ENCODE measurements at places on chromosomes 2 and 18.

GRCh38 chr2:65371074-65371434, 61.3 kb downstream of the SPRED2 start:
- DNase-seq = peak; percentile 30

DNA sequence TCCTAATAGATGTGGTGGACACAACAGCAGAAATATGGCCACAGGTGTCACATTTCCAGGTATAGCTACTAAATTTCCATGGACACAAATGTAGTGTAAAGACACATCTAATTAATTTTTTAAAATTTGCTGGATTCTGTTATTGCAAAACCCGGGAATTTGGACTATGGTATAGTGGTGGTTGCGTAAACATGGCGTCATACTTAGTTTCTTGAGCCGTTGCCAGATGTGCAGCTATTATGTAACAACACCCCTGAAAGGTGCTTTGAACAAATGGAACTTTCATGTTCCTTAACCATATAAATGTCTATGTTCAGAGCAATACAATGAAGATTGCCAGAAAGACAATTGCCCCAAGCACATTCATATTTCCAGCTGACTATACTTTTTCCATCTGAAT, 85.9 kb downstream of the HRH4 start:
- no peak for DNase-seq

GRCh38 chr2:196939371-196939770, 12.9 kb upstream of the PGAP1 start:
- DNase-seq = no peak

DNA sequence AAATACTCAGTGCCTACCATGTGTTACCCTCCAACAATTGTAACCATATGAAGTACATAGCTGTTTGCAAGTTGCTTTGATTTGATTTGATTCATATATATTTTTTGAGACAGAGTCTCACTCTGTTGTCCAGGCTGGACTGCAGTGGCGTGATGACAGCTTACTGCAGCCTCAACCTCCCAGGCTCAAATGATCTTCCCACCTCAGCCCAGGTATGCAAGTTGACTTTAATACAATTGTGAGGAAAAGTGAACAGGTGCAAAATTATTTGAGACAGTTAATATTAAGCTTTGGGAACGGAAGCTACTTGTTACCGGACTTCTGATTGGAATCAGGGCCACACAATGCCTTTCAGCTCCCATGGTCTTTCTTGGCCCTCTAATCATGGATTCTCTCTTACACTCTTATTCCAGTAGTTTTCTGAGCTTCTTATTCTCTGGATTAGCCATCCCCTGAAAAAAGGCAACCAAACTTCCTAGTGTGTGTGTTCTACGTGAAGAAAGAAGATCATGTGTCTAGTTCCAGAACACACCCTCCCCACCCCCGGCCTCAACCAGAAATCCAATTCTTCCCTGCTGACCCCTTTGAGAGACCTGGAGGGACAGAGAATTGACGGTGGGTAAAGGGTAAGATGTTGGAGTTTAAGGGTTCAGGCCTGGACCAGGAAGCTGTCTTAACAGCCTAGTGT, 1.1 kb upstream of the RPL37A start:
- no peak for DNase-seq

DNA sequence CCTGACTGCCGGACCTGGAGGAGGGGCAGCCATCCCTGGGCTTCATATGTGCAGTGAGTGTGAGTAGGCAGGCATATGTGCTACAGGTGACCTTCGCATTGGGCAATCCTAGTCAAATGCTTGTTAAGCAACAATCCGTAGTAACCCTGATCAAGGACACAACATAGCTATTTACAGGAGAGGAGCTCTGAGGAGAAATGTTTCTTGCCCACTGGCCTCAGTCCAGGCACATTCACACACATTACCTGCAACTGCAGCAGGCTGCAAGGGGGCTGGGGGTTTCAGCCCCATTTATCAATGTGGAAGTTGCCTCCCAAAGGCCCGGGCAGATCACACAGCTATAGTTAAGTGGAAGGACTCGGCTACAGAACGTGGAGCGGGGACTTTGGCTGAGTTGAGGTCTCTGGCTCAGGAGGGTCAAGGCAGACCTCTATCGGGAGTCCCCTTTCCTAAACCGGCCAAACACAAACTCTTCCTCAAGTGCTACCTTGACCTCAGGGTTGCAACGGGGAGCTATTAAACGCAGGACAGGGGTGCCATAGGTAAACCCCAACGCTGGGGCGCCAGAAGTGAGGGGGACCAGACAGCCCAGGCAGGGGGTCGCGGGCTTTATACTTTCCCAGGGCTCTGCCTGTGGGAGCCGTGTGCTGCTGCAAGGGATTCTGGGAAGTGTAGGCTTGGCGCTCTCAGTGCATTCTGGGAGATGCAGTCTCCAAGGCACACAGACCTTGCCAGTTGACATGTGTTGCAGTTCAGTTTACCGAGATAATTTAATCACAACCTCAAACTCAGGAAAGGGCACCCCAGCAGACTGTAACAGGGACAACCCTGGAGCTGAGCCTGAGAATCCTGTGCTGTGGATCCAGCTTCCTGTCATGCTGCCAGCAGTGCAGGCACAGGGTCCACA, 9.4 kb downstream of the KHK start:
- peak; percentile 84 for DNase-seq

DNA sequence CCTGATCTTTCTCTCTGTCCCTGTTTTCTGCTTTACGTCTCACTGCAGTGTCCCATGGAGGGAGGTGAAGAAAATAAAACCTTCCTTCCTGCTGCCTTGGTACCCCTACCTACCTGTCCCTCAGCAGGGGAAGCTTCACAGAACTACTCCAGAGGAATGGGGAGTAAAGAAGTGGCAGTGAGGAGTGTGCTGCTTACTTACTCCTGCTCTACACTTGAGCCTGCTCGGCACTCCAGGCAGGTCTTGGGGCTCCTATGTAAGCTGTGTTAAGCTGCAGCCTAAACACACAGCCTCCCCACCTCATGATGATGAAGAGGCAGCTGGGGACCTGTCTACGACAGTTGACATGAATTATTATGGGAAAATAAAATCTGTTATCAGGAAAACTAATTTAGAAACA, 72.6 kb downstream of the ACSL3 start:
- DNase-seq = no peak

DNA sequence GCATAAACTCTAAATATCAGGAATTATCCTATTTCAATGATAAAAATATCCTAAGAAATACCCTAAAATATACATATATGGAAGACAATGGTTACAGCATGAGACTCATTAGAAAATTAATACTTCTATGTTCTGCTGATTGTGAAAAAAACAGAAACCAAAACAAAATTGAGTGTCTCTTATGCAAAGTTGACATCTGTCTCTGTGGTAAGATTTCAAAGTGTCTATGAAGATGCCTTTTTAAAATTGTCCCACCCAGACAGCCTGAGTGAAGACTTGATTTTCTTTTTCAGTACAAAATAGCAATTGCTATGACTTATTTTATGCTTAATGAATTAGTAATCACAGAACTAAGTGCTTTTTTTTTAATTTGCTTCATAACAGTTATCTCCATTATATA, 1368.4 kb upstream of the LRRTM1 start:
- peak; percentile 33 for DNase-seq

DNA sequence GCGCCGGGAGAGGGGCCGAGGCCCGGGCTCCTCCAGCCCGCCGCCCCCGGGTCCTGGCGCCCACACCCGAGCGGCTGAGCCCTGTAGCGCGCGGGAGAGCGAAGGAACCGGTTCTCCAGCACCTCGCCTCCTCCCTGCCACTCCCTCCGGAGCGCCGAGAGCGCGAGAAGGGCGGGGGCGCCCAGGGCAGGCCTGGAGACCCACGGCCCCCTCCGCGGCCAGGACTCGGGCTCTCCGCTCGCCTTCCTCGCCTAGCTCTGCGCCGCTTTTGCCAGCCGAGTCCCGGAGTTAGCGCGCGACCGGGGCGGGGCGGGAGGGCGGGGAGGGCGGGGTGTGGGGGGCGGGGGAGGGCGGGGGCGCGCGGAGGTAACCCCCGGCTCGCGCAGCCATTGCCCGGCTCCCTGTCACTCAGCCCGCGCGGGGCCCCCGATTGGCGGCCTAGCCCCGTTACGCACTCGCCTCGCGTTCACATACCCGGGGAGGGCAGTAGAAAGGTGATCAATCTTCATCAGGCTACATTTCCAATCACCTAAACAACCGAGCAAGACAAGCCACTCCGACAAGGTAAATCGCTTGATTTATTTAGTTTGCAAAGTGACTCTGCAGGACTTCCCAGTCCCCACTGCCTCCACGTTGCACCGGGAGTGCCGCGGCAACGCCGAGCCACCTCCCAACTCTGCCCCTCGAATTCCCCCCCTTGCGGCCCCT, at the start of gene OTX1:
Gene OTX1 (plus strand): TSS at position 497 of the 708 bp plus-strand sequence. CDS start 2,161 bp downstream, outside the sequence.
- DNase-seq = peak; percentile 74

GRCh38 chr18:32771169-32771751, 1.6 kb downstream of the KLHL14 start:
- DNase-seq = peak; percentile 15

GRCh38 chr18:63559567-63560491, 17.7 kb downstream of the SERPINB12 start:
- no peak for DNase-seq

DNA sequence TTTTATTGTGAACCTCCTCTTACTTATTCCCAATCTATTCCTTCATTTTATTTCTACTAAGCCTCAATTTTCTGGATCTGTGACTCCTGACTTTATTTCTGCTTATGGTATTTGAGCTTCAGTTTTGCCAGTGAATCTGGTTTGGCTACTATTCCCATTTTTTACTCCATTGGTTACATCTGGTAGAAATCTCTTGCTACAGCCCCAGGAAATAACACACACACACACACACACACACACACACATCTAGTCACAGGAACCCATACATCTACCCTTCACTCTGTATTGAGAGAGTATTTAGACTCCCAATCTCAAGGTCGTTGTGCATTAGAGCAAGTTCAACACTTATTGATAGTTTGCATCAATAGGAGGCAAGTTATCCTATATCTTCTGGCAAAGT, 37.0 kb upstream of the GALNT5 start:
- DNase-seq = no peak

- peak; percentile 59 for DNase-seq
These were observed 58.5 kb upstream of the COPS8 start for GRCh38 chr2:237026981-237027711.

DNA sequence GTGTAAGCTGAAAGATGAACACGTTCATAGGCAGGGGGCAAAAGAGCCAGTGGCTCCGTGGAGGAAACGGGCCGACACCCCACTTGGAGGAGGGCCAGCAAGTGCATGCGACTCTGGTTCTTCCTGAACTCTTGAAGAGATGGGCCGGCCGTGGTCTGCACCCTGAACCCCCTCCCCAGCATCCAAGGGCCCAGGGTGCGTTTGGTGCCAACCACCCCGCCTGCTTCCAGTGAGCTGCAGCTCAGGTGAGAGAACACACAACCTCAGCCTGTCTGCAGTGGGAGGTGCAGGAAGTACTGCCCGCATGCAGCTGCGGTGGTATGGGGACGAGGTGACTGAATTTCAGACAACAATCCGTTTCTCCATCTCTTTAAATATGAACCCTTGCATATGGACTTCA, 58.9 kb downstream of the ADNP2 start:
- no peak for DNase-seq

GRCh38 chr2:60827369-60827768, 54.0 kb upstream of the REL start:
- DNase-seq = no peak

DNA sequence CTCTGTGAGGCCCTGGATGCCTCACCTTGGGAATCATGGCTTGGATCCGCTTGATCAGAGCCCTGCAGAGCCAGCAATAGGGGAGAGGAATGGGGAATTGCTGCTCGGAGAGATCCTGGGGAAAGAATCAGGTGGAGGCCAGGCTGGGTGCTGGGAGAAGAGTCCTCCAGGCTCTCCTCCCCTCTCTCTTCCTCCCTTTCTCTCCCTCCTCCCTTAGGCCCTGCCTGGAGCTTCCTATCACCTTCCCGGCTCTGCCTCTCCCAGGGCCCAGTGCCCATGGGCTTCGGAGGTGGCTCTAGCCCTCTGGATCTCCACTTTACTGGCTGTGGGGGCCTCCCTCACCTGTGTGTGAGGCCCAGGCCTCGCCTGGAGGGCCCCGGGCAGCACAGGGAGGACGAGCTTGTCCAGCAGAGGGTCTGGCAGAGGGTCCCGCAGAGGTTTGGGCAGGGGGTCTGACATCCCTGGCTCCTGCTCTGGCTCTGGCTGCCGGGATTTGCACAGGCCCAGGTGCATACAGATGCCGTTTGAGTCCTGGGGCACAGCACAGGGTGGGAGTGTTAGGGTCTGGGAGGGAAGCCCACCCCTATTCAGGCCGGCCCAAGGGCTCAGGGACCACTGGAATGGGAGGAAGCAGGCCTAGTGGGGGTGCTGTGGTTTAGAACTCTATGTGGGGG, 2.6 kb downstream of the SFTPB start:
- no peak for DNase-seq

- DNase-seq = no peak
These were observed 74.2 kb downstream of the SH3BP4 start for GRCh38 chr2:235025800-235026536.

DNA sequence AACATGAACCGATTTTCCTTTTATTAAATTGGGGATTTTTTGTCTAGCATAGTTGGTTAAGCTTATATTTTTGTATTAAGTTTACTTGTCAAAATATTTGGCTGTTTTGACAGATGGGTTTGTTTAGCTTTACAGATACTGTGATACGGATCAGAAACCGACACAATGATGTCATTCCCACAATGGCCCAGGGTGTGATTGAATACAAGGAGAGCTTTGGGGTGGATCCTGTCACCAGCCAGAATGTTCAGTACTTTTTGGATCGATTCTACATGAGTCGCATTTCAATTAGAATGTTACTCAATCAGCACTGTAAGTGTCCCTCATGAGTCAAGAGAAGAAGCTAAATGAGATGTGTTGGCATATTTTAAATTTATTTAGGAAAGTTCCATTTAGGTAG, 8.5 kb downstream of the PDK1 start:
- DNase-seq = no peak

- peak; percentile 45 for DNase-seq
These were observed 4.0 kb downstream of the SNORC start for GRCh38 chr2:232873909-232874641.

DNA sequence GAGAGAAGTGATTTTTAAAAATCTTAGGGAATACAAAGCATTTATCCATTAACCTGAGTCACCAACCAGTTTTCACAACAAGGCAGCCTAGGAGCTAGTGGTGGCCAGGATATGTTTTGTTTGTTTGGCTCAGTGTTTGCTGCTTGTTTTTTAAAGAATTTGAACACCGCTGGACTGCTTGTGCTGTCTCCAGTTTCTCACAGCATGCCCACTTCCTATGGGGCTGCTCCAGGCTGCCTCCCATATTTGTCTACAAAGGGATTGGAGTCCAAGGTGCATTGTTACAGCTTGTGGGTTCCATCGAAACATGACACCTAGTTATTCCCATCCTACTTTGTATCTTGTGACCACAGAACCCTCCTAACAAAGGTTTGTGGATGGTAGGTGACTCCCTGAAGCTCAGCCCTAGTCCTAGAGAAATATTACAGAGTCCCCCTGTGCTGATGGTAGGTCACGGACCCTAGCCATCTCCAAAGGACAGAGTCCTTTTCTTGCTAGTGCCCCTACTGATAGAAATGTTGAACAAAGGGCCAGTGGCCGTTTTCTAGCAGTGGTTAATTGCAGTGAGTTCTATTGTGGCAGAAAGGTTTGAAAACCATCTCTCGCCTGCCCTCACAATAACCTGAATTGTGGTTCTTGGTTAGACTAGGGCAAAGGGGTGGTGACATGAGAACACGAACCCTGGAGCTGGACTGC, 23.2 kb downstream of the GPR39 start:
- no peak for DNase-seq
